ENCODE measurements at places on chromosomes 5 and 9. TPM values are rescaled to one million over a fixed set of nuclear protein-coding genes. Genes with fewer than 3 reads are reported as not detected.

PCDHB13 gene
- polyA plus RNA-seq: 1.6 TPM

SLCO4C1 gene
- 0.12 TPM for polyA plus RNA-seq

IL9 gene
- not detected for polyA plus RNA-seq

IFNB1 gene
- not detected for polyA plus RNA-seq

SAPCD2 gene
- polyA plus RNA-seq: 0.22 TPM

RALGDS gene
- polyA plus RNA-seq: 253 TPM

SURF1 gene
- 32.3 TPM for polyA plus RNA-seq

LHX6 gene
- 0.14 TPM for polyA plus RNA-seq

FBN2 gene
- 2.3 TPM for polyA plus RNA-seq

CKMT2 gene
- not detected for polyA plus RNA-seq

POU5F2 gene
- polyA plus RNA-seq: 0.07 TPM

WWC1 gene
- 0.97 TPM for polyA plus RNA-seq

FOXD4L6 gene
- polyA plus RNA-seq: 2.3 TPM

PTGS1 gene
- 0.17 TPM for polyA plus RNA-seq

SPATA31A3 gene
- polyA plus RNA-seq: not detected

SPATA31C2 gene
- polyA plus RNA-seq: not detected

MZB1 gene
- not detected for polyA plus RNA-seq

ANKRD31 gene
- polyA plus RNA-seq: 0.62 TPM

EGFLAM gene
- polyA plus RNA-seq: not detected

PTGDS gene
- 2.0 TPM for polyA plus RNA-seq

INSL4 gene
- not detected for polyA plus RNA-seq

CDX1 gene
- polyA plus RNA-seq: not detected

ADAMTS16 gene
- polyA plus RNA-seq: 1.3 TPM

COL15A1 gene
- polyA plus RNA-seq: 3.4 TPM

FAXDC2 gene
- polyA plus RNA-seq: 0.12 TPM

ABLIM3 gene
- polyA plus RNA-seq: 15.3 TPM

PTCD2 gene
- polyA plus RNA-seq: 4.5 TPM

MYORG gene
- 1.0 TPM for polyA plus RNA-seq

SLIT3 gene
- polyA plus RNA-seq: 0.06 TPM

ECPAS gene
- polyA plus RNA-seq: 42.6 TPM

SLC6A3 gene
- 0.77 TPM for polyA plus RNA-seq

THBS4 gene
- polyA plus RNA-seq: 6.3 TPM

All from neural cell (in vitro differentiated cells).